ENCODE measurements at places on chromosomes 4 and X.

DNA sequence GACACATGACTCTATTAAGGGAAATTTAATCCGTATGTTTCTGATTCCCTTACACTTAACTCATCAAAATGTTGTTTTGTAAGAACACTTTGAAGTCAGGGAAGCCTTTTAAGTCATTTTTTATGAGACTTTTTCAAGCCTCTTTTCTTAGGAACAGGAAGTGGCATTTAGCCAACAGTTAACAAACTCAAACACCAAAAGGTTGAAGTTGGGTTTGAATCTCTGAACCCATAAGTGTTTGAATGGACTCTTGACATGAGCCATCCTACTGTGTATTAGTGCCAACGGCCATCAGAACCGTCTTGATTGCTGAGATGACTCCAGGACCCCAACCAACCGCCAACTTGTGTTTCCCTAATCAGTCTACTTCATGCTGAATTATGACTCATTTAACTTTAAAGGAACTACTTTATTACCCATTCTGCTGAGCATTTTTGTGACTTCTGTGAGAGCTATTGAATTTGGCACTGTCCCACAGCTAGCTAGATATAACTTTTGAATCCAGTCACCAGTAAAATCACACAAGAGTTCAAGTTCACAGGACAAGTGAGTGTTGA is 209.1 kb upstream of the FAT1 start:
- no peak for DNase-seq

GRCh38 chr4:13940921-13941320 is 313.4 kb upstream of the BOD1L1 start:
- DNase-seq, result no peak

GRCh38 chr4:185332575-185333464 is 62.9 kb downstream of the LRP2BP start:
- no peak for DNase-seq

- DNase-seq, result no peak
Measured at GRCh38 chr4:4555916-4556315, 14.1 kb upstream of the STX18 start.

DNA sequence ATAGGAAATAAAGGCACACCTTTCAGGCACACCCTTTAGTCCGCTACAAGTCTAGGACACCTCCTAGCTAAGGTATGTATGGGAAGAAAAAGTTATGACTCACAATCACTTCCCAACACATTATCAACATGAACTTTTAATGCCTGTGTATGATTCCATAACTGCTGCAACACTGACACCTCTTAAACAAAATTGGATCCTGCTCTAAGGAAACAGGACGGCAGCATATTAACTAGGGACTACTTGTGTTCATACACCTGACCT is 2.4 kb upstream of the PPP3CA start:
- no peak for DNase-seq

- no peak for DNase-seq
Measured at GRCh38 chrX:21996872-21997455, 35.2 kb upstream of the PHEX start.

DNA sequence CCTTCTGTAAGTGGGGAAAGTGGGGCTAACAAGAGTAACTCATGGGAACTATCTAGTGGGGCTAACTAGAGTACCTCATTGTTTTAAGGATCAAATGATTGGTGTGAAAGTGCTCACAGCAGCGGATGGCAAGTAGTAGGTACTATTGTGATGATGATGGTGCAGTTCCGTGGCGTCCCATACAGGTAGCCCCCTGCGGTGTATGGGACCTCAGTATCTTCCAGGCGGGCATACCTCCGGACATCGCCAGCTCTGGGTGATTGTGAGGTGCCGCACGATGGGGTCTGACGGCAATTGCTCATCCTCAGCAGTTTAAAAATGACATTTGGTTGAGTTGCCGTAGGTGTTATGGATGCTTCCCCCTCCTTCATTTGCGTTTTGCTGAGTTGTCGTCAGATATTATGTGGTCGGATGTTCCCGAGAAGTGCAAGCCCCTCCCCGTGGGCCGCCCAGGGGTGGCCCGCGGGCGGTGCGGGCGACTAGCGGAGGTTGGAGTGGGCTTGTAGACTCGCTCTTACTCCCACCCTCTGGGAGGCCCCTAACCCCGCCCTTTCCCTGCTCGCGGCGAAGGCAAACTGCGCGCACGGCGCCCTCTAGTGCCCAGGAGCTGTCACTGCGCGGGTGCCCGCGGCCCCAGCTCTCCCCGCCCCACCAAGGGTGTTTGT is 18.3 kb upstream of the GPR101 start:
- peak; percentile 6 for DNase-seq

DNA sequence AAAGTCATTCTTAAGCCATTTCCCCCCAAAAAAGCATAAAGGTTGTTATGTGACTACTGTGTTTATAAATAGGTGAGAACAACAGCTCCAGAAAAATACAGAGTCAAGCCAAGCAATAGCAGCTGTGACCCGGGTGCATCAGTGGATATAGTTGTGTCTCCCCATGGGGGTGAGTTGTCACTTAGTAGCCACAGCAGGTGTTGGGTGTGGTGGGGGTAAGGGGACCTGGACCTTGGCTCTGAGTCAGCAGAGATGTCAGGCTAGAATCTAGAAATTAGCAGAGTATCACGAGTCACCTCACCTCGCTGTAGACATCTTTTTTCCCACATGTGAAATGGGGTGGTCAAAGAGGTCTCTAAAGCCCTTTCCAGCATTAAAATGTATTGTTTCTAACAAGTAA is 42.4 kb downstream of the MOSPD2 start:
- no peak for DNase-seq

- DNase-seq, result no peak
Measured at GRCh38 chr4:78477276-78477675, 74.3 kb upstream of the ANXA3 start.

- no peak for DNase-seq
Measured at GRCh38 chrX:39950018-39950688, 147.6 kb downstream of the BCOR start.

DNA sequence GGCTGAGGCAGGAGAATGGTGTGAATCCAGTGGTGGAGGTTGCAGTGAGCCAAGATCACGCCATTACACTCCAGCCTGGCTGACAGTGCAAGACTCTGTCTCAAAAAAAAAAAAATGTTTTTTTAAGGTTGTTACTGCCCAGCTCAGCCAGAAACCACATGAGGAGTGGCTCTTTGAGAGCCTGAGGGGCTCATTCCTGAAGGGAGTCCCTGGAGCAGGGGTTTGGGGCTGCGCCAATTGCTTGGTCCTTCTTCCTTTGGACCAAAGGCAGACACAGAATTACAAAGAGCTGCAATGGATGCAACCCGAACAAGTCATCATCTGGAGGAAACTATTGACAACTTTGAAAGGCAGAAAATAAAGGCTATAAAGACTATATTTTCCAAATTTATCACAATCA is 60.6 kb upstream of the WWC2 start:
- no peak for DNase-seq

DNA sequence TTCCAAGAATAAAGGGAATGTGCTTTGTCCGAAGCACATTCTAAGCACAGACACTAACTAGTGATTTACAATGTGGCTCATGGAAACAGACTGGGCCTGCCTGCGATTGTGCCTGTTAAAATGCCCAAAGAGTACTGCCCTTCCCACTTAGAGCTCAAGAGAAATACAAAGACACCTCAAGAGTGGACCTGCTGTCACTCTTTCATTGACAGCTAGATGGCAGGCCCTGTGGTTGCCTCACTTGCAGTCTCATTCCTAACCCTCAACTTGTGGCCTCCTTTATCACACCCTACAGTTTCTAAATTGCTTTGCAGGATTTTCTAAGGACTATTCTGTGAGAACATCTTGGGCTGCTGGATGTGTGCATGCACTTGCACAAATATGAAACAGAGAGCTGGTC is 331.0 kb upstream of the EMCN start:
- DNase-seq, result no peak

GRCh38 chr4:159515314-159516025 is 412.6 kb downstream of the RAPGEF2 start:
- no peak for DNase-seq

GRCh38 chr4:47442980-47443379 is 20.5 kb downstream of the COMMD8 start:
- no peak for DNase-seq

DNA sequence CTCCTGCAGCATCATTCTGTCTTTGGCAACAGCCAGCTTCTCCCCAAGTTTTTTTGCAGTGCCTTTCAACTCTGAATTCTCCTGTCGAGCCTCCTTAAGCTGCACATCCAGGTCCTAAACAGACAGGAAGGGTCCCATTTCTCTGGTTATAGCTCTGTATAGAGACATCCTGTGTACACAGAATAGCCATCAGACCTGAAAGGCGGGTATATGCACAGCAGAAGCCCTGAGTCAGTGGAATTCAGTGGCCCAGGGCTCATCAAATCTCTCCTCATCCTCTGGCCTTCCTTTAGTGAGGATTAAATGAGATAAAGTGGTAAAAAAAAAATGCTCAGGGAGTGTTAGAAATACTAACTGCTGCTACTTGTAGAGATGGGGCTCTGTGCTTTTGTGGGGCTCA is 73.8 kb downstream of the FAM184B start:
- no peak for DNase-seq

DNA sequence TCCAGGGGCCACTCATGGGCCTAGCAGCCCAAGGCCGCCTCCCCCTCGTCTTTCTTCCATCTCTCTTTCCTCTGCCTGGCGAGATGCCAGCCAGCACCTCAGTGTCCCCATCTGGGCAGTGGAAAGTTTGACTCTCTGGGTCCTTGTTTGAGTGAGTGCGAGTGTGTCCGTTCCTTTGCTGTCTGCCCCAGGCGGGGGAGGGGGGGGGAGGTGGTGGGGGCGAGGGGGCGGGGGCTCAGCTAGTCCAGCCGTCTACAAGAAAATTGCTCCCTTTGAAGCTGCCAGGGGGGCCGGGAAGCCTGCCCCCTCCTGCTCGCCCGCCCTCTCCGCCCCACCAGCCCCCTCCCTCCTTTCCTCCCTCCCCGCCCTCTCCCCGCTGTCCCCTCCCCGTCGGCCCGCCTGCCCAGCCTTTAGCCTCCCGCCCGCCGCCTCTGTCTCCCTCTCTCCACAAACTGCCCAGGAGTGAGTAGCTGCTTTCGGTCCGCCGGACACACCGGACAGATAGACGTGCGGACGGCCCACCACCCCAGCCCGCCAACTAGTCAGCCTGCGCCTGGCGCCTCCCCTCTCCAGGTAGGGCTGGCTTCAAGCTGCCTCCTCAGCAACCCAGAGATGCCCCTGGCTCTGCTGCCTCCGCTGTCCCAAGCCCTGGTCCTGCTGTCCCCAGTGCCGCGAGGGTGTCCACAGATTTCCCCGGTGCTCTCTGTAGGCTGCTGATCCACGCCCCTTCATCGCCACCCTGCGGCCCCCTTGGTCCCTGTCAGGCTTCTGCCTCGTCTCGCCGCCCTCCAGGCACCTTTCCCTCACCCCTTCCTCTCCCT is at the start of gene BGN:
TSS of gene BGN (plus strand) at position 440 of the 821 bp plus-strand sequence. CDS start 9,652 bp downstream, outside the sequence.
- no peak for DNase-seq

DNA sequence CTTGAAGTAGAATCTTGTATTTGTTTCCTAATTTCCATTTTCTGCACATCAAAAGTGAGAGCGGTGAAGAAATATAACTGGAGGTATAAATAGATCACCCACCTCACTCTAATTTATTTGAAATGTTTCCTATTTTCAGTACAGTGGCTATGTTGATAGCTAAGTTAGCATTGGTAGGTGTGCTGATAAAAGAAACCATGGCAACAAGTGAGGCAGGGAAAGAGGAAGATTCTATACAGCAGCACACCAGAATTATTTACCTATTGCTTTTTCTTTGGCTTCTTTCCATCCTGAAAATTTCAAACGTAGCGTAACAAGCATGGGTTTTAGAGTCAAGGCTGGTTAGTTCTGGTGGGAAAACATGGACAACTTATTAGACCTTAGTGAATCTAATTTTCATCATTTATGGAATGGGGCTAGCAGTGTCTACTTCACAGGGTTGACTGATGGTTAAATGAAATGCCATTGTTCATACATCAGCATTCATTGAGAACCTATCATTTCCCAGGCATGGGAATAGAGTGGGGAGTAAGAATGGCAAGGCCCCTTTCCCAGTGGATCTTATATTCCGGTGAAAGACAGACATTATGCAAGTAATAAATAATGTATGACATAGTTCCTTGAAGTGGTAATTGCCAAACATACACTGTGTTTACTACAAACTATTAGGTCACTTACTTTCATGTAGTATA is 30.6 kb upstream of the CTSO start:
- DNase-seq, result no peak

- DNase-seq, result no peak
Measured at GRCh38 chrX:150940844-150941495, 42.2 kb upstream of the HMGB3 start.

DNA sequence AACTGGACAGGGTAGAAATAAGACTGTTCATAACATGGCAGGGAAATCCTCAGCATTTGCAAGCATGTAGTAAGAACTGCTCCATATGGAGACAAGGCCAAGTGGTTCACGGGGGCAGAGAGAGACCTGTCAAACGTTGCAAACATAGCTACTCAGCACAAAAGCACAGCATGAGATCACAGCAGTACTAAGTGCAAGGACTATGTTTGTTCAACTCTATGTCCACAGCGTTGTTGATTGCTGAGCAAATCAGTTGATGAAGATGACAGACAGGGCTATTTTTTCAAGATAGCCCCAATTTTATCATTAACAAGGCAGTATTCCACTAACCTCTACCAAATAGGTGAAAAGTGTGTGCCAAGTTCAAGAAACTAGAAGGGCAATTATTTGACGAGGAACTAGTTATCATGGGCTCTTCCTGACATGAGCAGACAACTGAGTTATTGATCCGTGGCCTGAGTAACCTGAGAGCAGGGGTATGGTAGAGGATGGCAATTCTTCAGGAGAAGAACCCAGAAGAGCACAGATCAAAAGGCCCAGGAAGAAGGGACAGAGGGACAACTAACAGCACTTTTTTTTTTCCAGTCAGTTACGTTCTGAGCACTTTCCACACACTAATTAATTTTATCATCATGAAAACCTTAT is 57.4 kb downstream of the SPOCK3 start:
- DNase-seq, result no peak

DNA sequence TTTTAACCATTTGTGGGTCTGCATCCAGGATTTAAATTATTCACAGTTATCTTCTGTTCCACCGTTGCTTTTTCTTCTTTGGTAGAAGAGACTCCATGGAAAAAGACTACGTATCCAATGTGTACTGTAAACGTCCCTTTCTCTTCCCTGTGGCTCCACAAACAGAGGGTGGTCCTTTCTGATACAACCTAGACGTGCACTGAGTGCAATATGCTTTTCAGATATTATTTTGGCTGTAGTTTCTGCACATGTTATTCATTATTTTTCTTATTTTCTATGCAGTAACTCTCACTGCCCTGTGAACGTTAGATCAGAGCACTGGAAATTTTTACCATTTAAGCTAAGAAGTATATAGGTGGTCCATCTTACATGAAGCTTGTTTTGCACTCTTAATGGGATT is 72.7 kb downstream of the SHISA3 start:
- DNase-seq, result no peak

Data from smooth muscle cell of the brain vasculature (primary cell).